ENCODE measurements at places on chromosomes 11 and 22.
A peak's percentile ranks its signal among the peaks of the same experiment; 100 is the strongest.

DNA sequence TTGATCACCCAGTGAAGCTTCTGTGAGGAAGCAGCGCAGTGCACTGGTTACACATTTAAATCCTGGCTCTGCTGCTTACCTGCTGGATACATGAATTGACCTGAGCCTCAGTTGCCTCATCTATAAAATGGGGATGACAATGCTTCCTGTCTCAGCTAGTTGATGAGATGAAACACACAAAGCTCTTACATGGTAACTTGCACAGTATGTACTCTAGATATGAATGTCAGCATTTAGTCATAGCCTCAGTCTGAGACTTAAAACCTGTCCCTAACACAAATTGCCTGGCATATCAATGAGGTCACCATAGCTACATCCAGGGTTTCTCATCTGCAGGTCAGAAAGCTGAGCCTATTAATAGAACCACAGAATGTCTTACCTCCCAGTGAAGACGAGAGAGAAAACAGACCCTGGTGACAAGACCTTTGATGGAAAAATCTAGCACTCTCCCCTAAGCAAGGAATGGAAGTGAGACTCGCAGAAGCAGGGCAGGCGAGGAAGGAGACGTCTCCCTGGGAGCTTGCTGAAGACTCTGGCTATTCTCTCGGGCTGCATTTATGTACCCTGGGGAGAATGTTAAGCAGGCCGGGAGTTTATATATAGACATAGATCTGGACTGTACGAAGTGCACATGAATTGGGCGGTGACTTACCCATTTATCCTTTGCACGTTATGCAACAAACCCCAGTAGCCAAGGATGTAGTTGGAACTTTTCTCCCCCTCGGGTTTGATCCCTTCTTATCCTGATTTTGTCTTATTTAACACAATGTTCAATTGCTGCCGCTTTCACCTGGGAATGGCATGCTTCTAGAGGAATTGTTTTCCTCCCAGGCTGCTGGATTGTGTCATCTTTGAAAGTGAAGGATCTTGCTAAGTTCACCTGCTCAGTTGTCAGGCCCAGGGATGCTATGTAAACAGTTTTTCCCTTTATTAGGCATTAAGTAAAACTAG lies 18.0 kb downstream of the SDHAF2 start:
- DNase-seq = no peak

GRCh38 chr11:16860617-16861016 lies 122.2 kb downstream of the C11orf58 start:
- DNase-seq = no peak

DNA sequence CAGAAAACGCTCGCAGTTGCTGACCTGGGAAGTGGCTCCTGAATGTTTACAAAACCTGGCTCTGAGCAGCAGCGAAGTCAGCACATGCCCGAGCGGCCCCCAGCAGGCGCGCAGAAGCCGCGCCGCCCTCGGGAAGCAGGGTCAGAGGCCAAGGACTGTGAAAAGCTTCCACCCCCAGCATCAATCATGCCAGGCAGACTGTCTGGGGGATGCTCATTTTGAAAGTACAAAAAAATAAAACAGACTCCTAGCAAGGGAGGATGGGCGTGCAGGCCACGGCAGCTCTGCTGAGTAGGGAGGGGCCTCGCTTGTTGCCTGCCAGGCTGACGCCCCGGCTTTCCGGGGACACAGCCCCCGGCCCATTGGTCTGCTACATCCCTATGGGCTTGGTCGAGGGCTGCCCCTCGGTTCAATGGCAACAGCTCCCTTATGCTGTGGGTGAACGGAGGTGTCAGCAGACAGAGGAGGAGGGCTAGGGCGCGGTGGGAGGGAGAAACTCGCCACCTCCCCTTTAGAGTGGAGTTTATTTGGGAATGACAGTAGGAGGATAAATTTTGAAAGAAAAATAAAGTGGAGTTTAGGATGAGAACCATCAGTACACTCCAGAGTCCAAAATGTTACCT lies 37.7 kb upstream of the GNB1L start:
- DNase-seq = peak; percentile 45

- DNase-seq = no peak
These were observed 10.4 kb upstream of the CELSR1 start for GRCh38 chr22:46547883-46548244.

DNA sequence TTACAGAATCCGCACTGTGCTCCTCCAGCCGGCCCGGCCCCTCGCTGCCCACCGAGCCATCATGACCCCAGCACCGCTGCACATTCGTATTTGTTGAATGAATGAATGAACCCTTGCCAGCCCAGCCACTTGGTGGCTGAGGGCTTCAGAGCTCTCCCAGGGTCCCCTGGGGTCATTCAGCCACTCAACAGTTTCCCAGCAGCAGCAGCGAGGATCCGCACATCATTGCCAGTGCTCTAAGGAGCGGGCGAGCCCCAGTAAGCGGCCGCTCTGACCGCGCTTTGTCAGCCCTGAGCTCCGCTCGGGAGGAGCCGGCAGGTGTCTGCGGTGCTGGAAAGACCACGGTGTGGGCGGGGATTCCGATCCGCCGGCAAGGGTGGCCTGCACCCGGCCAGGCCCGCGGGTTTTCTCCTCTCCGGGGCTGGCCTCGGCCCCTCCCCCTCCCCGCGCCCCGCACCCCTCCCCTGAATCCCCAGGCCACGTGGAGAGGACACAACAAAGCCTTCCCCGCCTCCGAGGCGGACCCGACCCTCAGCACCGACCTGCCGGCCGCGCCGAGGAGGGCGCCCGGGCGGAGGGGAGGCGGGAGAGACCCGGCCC lies 563 bp downstream of the BID start:
- DNase-seq = peak; percentile 51

DNA sequence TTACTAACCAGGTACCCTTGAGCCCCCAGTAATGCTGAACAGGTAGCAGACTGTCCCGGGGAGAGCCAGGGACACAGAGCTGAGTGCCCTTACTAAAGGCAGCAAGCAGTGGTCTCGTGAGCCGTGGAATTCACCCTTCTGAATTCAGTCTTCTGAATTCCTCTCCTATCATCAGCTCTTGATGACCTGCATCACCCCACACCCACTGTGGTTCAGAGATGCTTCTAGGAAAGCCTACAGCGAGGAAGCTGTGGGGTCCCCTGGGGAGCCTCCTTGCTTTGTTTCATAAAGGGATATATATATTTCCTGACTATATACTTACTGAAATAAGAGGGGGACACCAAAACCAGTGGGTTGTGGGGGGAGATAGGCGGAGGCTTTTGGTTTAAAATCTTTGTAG lies 2.6 kb downstream of the SPATA19 start:
- DNase-seq = no peak

GRCh38 chr11:100003985-100004384 lies 683.1 kb upstream of the ARHGAP42 start:
- no peak for DNase-seq

DNA sequence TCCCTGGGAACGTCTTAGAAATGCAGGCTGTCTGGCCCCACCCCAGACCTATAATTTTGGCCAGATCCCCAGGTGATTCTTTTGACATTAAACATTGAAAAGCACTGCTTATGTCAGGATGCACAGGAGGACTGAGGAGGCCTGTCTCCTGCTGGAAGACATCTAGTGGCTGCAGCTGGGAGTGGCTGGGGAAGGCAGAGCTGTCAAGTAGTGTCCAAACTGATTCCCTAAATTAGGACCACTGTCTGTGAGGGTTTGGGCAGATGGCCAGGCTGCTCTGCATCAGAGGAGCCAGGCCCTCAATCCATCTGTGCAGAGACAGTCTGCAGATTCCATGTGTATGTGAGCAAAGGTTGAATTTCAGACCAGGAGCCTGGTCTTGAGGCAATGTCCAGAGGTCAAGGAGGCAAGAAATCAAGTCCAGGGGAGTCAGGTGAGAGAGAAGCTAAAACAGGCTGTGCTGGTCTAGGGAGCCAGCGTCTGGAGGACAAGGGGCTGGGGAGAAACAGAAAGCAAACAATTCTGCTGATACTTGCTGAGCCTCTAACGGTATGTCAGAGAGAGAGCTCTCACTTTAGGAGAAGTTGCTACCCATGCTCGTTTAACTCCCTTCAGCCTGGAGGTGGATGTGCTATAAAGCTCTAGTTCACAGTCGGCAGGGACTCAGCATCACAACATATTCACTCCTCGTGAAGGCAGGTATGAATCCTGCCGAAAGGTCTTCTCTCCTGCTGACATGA lies 15.3 kb upstream of the SYTL2 start:
- no peak for DNase-seq

DNA sequence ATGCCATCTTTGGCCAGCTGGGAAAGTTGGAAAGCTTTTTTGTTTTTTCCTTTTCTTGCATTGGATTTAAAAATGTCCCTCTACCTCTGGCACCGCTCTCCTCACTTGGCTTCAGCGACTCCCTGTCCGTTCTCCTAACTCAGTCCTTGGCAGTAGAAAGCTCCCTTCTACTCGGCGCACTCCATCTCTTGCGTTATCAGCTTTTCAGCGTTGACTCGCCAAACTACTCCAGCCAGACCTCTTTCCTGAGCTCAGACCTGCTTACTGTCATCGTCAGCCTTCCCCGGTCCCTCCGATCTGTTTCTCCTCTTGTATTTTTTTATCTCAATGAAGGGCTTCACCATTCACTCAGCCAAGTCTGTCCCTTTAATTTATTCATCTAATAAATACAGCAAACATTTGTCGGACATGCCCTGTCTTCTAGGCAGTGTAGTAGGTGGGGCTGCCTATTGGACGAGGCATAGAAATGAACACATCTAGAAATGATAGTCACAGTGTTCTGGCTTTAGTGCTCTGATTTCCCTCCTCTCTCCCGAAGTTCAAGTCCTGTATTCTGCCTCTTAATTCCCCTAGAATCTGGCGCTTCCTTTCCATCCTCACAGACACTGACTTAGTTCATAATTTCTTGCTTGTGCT lies 839 bp downstream of the CEP164 start:
- DNase-seq = no peak

DNA sequence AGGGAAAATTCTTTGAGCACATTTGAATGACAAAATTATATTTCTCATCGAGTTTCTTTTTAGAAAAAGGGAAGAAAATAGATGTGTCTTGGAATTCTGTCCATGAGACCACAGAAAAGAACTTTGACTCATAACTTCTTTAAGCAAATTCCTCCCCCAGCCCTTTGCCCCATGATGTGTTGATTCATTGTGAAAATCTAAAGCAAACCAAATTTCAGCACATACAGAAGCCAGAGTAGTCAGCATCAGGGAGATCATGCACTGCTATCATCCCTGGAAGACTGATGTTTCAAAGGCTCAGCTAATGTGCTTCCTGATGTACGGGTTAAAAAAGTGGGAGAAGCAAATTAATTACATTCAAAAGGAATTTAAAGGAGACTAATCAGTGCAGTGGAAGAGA lies 159.7 kb downstream of the FAT3 start:
- no peak for DNase-seq

GRCh38 chr11:65944767-65945166 lies 513 bp upstream of the TSGA10IP start:
- DNase-seq = no peak

- DNase-seq = no peak
These were observed 10.8 kb downstream of the BLID start for GRCh38 chr11:122105044-122105758.

DNA sequence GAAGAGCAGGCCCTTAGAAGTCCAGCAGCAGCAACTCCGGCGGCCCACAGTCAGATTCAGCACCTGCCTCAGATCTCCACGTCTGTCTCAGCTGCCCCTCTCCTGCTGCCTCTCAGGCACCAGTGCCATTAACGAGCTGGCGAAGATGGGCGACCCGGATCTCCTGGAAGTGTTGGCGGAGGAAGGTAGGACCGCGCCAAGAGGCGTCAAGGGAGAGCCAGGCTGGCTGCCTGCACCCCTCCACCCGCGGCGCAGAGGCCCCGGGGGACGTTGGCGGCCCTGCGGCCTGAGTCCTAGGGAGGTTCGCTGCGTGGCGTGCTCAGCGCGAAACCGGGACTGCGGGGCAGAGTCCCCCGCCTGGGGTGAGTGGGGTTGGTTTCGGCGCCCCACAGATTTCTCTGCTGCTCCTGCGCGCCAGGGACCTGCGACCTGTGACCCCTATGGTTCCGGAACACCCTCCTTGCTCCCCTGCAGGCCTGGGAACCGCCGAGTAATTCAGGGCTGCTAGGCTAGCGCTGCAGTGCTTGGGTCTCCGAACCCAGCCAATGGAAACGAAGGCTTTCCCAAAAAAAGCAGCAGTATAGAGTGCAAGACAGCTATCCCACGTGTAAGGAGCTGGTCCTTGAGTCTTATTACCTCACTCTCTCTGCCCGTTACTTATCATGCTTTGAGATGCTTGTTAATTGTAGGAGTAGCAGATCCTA lies 615 bp downstream of the ANO5 start:
- no peak for DNase-seq

GRCh38 chr11:10377183-10377582 lies 72.3 kb downstream of the ADM start:
- DNase-seq = no peak

GRCh38 chr11:8217926-8218325 lies 45.8 kb downstream of the LMO1 start:
- no peak for DNase-seq

- DNase-seq = no peak
These were observed 31.6 kb upstream of the ARHGAP32 start for GRCh38 chr11:129223701-129224149.

GRCh38 chr11:70834984-70835560 lies 417.3 kb downstream of the SHANK2 start:
- DNase-seq = no peak

DNA sequence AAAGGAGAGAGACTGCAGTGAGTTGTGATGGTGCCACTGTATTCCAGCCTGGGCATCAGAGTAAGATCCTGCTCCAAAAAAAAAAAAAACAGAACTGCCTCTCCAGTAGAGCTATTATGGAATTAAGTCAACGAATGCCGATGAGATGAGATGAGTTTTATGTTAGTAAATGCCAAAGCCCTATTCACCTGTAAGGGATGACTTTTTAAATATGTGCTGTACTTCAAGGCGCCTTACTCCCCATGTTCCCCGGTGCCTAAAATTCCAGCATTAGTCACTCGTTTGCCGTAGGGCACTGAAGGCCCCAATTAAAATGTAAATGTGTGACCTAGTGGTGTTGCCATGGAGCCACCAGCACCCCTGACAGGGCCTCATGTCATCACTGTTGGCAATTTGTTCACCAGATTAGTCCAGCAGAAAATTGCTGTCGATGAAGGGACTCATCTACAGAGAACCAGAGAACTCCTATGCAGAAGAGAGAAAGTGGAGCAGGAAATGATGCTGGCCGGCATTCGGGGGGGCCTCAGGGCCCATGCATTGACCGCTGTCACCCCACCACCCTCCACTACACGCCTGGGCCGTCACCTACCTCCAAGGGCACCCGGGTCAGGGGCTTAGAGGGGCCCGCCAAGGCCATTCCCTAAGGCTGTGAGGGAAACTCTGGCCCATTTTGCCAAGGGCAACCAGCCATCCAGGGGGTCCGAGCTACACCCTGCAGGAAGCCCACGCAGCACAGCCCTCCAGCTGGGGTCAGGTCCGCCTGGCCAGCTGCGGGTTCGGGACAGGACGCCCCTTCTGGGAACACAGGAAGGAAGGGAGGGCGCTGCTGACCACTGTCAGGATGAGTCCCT lies 17.8 kb downstream of the LIF start:
- DNase-seq = no peak

DNA sequence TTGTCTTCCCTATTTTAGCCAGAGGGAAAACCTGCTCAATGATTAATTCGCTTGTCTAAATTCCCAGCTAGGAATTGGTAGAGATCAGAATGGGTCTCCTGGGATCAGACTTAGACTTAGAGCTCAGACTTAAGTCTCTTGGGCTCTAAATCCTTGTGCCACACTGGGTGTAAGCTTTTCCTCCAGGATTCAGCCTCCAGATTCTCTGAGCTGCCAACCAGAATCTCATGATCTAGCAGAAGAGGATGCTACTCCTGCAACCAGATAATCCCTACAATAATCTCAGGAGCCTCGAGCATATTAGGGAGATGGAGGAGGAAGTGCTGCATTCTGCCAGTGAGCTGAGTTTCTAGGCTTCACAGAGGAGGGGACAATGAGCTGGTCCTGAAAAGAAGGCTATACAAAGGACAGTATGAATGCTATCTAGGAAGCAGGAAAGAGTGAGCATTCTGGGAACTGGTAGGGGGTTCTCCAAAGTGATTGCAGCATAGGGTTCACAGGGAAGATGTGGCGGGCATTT lies 211.6 kb upstream of the SESN3 start:
- no peak for DNase-seq
